Thoracic aorta (tissue), 2 donors: ENCODE measurements at places on chromosomes 5 and 9. TPM values are rescaled to one million over a fixed set of nuclear protein-coding genes. Genes with fewer than 3 reads are reported as not detected.

Gene GABBR2
- total RNA-seq = not detected

GRCh38 chr5:674630-675011, 18.5 kb downstream of the TPPP start:
- no peak overlapping the region for H3K4me3 ChIP-seq
- no peak for DNase-seq
- peaks cover 38% of the 10 kb centered on the region for H3K4me1 ChIP-seq
- H3K27me3 ChIP-seq = no peaks in the 10 kb centered on the region
- H3K36me3 ChIP-seq = no peaks in the 10 kb centered on the region

- H3K36me3 ChIP-seq = no peaks in the 10 kb centered on the region
- no peak for DNase-seq
- H3K27me3 ChIP-seq = no peaks in the 10 kb centered on the region
- no peak overlapping the region for H3K4me3 ChIP-seq
- no peak overlapping the region for H3K27ac ChIP-seq
- H3K4me1 ChIP-seq = no peaks in the 10 kb centered on the region
These were observed 199.5 kb upstream of the PUM3 start for GRCh38 chr9:3043369-3043768.

Gene APBA1
- total RNA-seq = 9.5 TPM

Gene ADGRD2
- total RNA-seq = not detected

Gene WDR41
- total RNA-seq = 129 TPM

- H3K4me3 ChIP-seq = no peak overlapping the region
- no peaks in the 10 kb centered on the region for H3K27me3 ChIP-seq
- no peak overlapping the region for H3K27ac ChIP-seq
- no peaks in the 10 kb centered on the region for H3K36me3 ChIP-seq
- peaks cover 10% of the 10 kb centered on the region for H3K4me1 ChIP-seq
These were observed 164.2 kb downstream of the GRIA1 start for GRCh38 chr5:153654504-153655200.

Gene WHRN
- 5.1 TPM for total RNA-seq

DNA sequence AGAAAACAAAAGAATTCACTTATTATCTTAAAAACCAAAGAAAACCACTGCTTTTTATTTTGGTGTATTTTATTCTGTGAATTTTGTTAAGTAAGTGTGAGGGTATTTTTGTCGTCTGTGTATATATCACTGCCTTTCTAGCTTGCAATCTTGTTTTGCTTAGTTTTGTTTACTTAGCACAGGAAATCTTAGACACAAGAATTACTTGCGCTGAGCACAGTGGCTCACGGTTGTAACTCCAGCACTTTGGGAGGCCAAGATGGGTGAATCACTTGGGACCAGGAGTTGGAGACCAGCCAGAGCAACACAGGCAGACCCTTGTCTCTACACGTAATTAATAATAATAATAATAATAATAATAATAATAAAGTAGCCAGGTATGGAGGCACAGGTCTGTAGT, 230.3 kb downstream of the PAPPA start:
- H3K27ac ChIP-seq = no peak overlapping the region
- no peaks in the 10 kb centered on the region for H3K27me3 ChIP-seq
- no peaks in the 10 kb centered on the region for H3K4me1 ChIP-seq
- no peak overlapping the region for H3K4me3 ChIP-seq
- no peak for DNase-seq
- peaks cover 3% of the 10 kb centered on the region for H3K36me3 ChIP-seq

DNA sequence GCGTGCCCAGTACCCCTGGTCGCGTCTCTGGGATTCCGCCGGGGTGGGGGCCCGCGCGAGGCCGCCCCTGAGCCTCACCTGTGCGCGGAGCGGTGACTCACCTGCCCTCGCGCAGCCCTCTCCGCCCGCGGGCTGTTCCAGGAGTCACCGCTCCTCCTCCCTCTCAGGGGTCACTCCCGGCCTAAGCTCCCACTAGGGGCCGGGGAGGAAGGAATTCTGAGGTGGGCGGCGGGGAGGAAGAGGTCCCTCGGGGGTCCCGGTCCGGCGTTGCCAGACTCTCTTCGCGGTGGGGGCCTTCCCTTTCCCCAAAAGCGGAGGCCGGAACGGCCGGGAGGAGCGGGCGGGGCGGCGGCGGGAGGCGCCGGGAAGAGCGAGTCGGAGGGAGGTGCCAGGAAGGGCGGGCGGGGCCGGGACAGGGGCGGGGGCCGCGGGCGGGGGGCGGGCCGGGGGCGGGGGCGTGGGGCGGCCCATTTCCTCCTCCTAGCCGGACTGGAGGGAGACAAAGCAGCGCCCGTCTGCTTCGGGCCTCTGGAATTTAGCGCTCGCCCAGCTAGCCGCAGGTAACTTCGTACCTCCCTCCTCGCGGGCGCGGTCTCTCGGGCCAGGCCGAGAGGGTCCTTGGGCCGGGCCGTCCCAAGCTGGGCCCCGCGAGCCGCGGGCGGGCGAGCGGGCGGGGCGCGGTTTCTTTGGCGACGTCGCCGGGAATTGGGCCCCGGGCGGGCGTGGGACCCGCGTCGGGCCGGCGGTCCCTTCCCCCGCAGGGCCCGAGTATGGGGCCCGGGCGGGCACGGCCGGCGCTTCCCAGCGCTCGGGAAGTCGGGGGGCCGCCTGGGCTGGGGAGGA, at the start of gene CTNNA1:
Gene CTNNA1 (plus strand): TSS at position 475 of the 843 bp plus-strand sequence. CDS start 28,500 bp downstream, outside the sequence.
- H3K4me1 ChIP-seq = peaks cover 33% of the 10 kb centered on the region
- H3K36me3 ChIP-seq = no peaks in the 10 kb centered on the region
- no peaks in the 10 kb centered on the region for H3K27me3 ChIP-seq
- H3K27ac ChIP-seq = peak within 1 kb of the TSS; percentile 99
- H3K4me3 ChIP-seq = peak within 1 kb of the TSS; percentile 100

- H3K4me3 ChIP-seq = no peak overlapping the region
- H3K4me1 ChIP-seq = no peaks in the 10 kb centered on the region
- no peaks in the 10 kb centered on the region for H3K27me3 ChIP-seq
These were observed 6.7 kb downstream of the MYO10 start for GRCh38 chr5:16929347-16929746.

DNA sequence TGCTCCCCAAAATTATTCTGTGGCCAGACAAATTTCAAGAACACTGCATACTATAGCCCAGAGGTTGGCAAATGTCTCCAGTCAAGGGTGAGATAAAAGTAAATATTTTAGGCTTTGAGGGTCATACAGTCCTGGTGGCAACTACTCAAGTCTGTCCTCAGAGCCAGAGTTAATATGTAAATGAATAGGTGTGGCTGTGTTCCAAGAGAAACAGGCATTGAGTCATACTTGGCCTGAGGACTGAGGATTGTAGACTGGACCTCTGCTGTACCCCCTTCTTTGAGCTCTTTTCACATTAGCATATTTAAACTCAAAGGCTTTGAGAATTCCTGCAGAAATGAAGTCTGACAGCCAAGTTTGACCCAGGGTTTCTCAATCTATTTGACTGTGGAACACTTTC, 129.2 kb upstream of the PTCH1 start:
- H3K27ac ChIP-seq = no peak overlapping the region
- peaks cover 6% of the 10 kb centered on the region for H3K4me1 ChIP-seq
- H3K27me3 ChIP-seq = no peaks in the 10 kb centered on the region
- no peak for DNase-seq
